ENCODE measurements at places on chromosomes 4 and X.

DNA sequence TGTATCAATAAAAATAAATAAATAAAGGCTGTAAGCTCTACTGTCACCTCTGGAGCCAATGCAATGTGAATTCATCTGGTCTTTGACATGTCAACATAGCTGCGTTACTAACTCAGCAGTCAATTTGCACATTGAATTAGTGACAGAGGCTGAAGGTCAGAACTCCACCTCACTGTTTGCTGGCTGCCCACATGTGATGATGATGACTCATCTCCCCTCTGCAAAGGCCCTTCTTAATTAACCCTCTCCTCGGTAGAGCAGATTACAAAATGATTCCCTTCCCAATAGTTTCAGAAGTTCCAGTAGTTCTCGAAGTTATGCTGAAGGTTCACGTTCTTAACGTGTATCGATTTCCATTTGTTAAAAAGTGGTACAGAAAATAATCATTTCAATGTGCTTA, 1626.0 kb upstream of the TENM3 start:
- no peak for DNase-seq

GRCh38 chr4:76434901-76435527, at the start of gene SHROOM3:
TSS of gene SHROOM3 (plus strand) at chr4:76435229. CDS start at chr4:76436053, 824 bp downstream.
- no peak for DNase-seq

- no peak for DNase-seq
Measured at GRCh38 chr4:160276785-160277325, 1174.0 kb downstream of the RAPGEF2 start.

GRCh38 chr4:148112231-148112982, 329.8 kb downstream of the NR3C2 start:
- DNase-seq = no peak

GRCh38 chr4:106264331-106264728, 51.7 kb downstream of the TBCK start:
- DNase-seq = no peak

DNA sequence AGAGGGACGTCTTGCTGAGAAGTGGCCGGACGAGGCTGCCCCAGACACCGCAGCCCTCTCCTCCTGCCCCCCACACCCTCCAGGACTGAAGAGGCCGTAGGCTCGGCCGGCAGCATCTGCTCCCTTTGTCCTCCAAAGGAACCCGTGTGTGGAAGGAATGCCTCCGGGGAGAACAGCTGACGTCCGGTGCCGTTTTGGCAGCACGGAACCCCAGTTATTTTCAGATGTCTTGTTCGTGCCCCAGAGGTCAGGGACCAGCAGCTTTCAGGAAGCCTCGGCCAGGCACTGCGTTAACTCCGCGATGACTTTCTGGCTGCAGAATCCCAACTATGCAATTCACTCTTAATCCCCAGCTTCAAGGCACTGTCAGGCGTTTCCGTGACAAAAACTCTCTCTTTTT, 10.9 kb upstream of the PPP2R3B start:
- DNase-seq = no peak

- no peak for DNase-seq
Measured at GRCh38 chr4:6492861-6493657, 20.6 kb upstream of the PPP2R2C start.

DNA sequence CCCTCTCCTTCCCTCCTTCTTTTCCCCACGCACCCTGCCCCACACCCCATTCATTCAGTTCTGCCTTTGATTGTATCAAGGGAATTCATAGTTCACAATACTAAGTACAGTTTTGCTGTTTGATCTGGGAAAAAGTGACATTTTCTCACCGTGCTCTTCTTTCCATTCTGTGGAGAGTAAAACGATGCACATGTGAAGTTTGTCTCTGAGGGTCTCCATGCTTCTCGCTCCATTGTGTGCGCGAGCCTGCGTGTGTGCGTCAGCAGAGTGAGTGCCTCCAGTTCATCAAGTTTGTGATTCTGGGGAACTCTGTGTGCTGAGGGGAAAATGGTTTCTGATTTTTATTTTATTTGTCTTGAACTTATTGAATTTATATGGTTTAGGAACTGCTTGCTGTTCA, 1.9 kb downstream of the STK26 start:
- no peak for DNase-seq

DNA sequence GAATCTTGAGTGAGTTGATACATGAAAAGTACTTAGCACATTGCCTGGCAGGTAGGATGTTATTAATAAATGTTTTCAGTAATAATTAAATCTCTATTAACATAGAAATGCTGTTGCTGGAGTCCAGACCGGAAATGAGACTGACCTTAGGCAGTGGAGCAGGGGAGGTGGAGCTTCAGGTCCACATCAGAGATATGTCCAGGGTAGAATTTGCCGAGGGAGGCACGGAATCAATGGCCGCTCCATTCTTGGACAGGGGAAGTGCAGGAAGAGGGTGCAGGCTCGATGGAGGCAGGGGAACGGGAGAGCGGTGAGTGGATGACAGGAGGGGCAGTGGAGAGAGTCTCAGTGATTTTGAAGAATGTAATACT, 107.3 kb downstream of the GATB start:
- peak; percentile 44 for DNase-seq

DNA sequence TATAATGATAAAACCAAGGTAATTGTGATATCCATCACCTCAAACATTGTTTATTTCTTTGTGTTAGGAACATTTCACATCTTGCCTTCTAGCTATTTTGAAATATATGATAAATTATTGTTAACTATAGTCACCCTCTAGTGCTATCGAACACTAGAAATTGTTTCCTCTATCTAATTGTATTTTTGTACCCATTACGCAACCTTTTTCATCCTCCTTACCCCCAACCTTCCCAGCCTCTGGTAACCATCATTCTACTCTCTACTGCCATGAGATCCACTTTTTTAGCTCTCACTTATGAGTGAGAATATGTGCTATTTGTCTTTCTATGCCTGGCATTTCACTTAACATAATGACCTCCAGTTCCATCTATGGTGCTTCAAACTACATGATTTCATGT, 3.9 kb upstream of the UBA6 start:
- DNase-seq = no peak

- peak; percentile 3 for DNase-seq
Measured at GRCh38 chr4:7393601-7394575, 40.8 kb downstream of the PSAPL1 start.

DNA sequence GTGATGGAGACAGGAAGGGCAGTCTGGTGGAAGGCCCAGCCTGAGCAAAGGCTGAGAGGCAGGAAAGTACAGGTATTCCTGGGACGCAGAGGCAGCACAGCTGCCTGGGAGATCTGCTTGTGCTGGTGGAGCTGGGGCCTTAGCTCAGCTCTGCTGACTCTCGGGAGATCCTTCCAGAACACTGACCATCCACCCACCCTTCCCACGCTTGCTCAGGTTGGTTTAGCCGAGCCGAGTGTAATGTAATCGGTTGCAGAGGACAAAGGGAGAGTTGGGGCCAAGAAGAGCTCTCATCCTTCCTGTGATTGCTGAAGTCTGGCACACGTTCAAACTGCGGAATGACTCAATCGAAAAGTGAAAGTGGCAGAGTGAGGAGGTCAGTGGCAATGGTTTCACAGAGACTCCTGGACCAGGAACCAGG, 43.1 kb upstream of the GPR78 start:
- no peak for DNase-seq

- no peak for DNase-seq
Measured at GRCh38 chr4:136319789-136320464, 1212.4 kb downstream of the PCDH18 start.

- DNase-seq = no peak
Measured at GRCh38 chr4:161721947-161722346, 441.9 kb downstream of the FSTL5 start.

DNA sequence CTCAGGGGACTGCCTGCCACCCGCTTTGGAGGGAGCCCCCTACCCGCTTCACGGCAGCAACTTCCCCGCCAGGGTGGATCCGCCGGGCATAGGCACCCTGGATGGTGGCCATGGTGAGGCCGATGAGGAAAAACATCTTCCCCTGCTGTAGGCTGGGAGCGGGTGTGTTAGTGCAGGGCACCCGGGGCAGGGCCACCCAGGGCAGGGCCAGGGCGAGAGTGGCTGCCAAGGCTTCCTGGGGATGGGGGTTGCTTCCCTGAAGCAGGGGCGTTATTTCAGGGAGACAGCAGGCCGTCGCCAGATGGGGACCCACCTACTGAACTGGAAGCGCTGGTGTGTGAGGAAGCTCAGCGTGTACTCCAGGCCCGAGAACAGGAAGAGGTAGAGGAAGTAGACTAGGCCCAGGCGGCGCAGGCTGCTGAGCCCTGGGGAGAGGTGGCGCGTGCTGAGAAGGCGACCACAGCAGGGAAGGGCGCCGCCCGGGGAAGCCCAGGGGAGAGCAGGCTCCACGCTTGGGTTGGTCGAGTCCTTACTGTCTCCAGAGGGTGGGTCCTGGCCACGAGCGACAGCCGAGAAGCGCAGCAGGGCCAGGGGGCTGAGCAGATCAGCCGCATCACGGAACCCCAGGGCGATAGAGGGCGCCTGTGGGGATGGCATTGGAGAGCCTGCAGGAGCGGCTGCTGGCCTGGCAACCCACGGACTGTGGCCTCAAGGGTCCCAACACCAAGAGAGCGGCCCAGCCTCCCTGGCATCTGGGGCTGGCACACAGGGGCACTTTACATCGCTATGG, 31.5 kb downstream of the NOP14 start:
- no peak for DNase-seq

DNA sequence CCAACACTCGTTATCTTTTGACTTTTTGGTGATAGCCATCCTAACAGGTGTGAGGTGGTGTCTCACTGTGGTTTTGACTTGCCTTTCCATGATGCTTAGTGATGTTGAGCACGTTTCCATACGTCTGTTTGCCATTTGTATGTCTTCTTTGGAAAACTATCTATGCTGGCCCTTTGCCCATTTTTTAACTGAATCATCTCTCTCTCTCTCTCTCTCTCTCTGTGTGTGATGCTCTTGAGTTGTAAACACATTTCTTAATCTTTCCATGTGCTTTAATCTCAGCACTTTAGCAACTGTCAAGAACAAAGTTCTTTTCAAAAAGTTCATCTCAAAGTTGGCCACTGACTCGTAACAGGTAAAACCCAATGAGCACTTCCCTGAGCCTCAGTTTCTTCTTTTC, 10.5 kb downstream of the SORBS2 start:
- DNase-seq = no peak

- no peak for DNase-seq
Measured at GRCh38 chr4:187618701-187619281, 376.8 kb upstream of the ZFP42 start.

- DNase-seq = peak; percentile 19
Measured at GRCh38 chr4:159248384-159249178, 145.7 kb downstream of the RAPGEF2 start.

GRCh38 chrX:97065066-97065465, 181.4 kb downstream of the RPA4 start:
- no peak for DNase-seq

DNA sequence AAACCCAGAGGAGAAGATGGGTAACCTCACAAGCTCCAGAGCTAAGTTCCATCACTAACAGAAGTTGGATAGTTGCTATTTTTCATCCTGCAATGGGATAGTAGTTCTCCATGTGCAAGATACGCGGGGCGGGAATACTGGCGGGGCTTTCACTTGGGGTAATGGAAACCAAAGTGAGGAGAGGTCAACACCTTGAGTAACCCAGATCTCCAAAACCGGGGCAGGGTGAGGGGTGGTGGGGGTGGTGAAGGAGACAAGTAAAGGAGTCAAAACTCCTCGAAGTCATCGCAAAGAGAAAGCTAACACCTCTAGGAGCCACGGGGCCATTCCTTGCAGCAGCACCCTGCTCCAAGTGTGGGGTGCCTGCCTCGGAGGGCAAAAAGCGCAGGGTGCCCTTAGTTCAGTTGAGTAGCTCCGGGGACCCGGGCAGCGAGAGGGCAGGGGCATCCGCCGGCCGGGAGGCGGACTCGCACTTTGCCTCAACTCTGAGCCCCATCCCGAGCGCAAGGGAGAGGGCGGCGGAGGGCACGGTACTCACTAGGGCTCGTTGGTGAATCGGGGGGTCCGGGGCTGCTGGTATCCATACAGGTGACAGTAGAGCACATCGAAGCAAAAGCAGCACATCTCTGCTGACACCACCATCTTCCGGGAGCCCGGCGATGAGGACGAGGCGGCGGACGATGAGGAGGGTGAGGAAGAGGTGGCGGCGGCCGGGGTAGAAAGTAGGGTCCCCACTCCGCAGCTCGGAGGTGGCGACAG, 645 bp downstream of the AMMECR1 start:
- DNase-seq = peak; percentile 55

- DNase-seq = no peak
Measured at GRCh38 chrX:136747003-136747986, 33.4 kb downstream of the ARHGEF6 start.

DNA sequence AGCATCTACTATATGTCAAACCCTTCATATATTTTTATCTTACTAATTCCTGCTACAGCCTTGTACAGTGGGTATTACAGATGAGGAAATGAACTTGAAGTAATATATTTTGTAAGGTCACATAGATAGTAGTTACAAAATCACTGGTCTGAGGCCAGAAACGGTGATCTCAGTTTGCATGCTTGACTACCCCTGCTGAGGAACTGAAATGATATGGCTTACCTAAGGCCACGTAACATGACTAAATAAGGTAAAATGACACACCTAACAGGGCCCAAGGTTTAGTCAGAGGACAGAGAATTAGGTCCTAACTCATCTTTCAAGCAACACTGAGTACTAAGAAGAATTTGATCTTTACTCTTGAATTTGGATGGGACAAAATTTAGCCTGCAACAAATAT, 1.5 kb upstream of the COMMD8 start:
- no peak for DNase-seq

- no peak for DNase-seq
Measured at GRCh38 chr4:42497142-42497910, 100.0 kb downstream of the SHISA3 start.

DNA sequence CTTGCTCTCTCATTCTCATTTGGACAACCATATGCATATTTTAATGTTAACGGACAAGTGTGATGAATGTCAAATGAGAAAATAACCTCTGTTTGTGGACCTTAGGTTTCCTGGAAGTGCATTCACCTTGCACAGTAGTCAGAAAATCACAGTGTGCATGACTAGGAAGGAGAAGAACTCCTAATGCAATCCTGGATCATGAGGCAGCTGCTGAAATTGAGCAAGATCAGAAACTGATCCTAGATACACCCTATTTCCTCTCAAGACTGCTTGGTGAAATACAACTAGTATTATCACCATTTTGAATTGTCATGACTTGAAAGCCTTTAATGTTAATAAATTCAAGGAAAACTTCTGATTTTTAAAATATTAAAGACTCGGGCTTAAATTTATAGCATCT, 1148.9 kb downstream of the STIM2 start:
- DNase-seq = no peak

GRCh38 chr4:7073526-7074390, 5.9 kb upstream of the GRPEL1 start:
- DNase-seq = peak; percentile 87

DNA sequence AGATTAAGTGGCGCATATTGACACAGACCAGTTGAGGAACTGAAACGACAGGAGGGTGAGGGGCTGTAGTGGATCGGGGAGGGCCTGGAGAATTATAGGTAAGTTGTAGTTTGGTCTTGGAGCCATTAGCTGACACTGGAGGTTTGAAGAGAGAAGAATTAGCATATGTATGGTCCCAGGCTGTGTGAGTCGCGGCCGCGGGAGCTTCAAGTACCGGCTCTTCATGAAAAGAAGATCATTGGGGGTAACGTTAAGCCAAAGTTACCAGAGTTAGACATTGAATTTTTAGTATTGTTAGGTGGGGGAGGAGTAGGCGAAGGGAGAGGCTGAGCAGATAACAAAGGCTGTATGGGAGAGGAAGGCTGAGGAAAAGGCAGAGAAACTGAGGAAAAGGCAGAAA, 56.5 kb downstream of the ZNF674 start:
- no peak for DNase-seq

Data from SK-N-SH (cell line).